ENCODE measurements at places on chromosomes 1 and 21.

DNA sequence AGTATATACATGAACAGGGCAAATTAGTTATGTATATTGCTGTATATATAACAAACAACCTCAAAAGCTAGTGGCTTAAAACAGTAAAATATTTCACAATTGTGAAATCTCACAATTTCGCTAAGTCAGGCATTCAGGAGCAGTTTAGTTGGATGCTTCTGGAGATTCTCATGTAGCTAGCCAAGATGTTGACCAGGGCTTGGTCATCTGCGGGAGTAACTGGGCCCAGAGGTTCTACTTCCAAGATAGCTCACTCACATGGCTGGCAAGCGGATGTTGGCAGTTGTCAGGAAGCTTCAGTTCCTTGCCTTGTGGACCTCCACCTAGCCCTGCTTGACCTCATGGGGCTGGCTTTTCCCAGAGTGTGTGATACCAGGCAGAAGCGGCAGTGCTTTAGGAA, 95.6 kb downstream of the TTC3 start:
- no peak for DNase-seq

DNA sequence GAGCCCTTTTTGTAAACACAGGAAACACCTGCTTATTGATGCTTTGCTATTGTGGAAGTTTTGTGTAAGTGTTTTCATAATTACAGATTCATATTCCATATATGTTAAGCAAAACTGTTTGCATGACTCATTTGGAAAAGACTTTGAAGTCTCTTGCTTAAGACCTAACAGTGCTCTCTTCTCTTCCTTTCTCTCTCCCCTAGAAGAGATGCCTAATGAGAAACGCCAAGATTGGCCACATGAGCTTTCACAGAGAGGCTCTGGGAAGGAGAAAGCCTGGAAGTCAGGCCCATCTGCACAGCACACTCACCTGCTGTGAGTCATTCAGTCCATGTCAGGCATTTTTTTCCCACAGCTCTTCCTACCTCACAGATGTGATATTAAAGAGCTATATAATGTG, 101.6 kb upstream of the PALMD start:
- peak; percentile 25 for DNase-seq

- DNase-seq = no peak
Measured at GRCh38 chr1:101408212-101409042, 171.6 kb downstream of the S1PR1 start.

DNA sequence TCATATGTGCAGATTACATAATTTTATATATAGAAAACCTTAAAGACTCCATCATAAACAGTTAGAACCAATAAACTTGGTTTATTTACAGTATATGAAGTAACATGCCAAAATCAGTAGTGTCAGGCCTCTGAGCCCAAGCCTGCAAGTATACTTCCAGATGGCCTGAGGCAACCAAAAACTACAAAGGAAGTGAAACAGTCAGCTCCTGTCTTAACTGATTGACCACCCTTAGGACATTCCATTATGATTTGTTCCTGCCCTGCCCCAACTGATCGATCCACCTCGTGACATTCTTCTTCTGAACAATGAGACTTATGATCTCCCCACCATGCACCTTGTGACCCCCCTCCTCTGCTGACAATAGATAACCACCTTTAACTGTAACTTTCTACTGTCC, 630.3 kb downstream of the AMY1C start:
- no peak for DNase-seq
